ENCODE measurements at places on chromosomes 7 and 10.

- DNase-seq: no peak
Measured at GRCh38 chr7:72042855-72043254, 369.3 kb downstream of the CALN1 start.

- DNase-seq: no peak
Measured at GRCh38 chr7:18116661-18117060, 89.0 kb upstream of the PRPS1L1 start.

DNA sequence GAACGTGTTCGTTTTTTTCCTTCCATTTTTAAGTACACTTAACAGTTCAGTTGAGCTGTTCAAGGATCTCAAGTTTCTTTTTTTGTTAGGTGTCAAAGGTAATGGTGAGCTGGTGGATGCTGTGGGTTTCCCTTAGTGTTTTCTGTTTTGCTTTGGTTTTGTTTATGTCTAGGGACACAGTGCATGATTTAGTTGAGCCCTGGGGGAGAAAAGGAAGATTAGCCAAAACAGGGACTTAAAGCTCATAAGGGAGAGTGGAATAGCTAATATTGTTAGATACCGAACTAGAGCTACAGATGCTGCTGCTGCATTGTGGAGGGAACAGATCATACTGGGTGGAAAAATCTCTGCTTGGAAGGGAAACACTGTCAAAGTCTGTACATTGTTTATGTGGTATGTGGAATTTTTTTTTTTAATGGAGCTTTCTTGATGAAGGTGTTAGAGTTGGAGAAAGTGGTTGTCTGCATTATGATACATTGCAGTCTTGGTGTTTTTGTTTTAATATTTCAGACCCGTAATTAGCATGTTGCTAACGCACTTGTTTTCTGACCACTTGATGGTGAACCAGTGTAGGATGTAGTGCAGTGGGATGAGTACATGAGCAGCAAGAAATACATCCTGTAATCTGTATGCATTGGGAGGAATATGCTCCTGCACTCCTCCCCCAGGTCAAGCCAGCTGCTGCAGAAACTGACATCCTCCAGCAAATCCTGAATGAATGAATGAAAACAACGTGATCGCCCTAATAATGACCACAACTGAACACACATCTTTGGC lies 2.1 kb downstream of the GLCCI1 start:
- no peak for DNase-seq

DNA sequence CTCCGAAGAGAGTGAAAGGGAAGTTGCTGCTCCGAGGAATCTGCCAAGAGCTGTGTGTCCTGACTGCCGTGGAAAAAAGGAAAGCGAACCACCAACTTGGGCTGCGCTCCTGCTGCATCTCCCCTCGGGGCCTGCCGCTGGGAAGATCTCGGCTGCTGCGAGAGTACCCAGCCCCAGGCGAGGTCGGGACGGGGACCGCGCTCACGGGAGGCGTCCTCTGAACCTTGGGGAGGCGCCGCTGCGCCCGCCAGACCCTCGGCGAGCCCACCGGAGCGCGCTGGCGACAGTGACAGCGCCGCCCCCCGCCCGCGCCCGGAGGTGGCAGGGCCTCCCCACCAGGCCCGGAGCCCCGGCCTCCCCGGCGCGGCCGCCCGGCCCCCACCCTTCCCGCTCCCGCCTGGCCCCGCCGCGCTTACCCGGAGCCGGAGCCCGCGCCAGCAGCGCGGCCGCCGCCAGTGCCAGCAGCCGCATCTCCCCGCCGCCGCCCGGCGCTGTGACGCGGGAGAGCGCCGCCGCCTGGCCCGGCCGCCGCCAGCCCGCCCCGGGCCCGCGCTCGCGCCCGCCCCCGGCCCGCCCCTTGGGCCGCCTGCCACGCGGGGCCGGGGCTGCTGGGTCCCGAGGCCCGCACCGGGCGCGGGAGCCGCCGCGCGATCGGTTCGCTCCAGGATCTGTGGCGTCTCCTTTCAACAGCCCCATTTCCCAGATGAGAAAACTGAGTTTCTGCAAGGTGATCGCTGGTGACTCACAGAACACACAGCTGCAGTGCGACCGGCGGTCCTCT lies at the start of gene VSTM4:
Gene VSTM4, minus strand, starts transcription at position 508 of the 781 bp plus-strand sequence. Its CDS starts 37 bp downstream, at position 471.
- DNase-seq: no peak

DNA sequence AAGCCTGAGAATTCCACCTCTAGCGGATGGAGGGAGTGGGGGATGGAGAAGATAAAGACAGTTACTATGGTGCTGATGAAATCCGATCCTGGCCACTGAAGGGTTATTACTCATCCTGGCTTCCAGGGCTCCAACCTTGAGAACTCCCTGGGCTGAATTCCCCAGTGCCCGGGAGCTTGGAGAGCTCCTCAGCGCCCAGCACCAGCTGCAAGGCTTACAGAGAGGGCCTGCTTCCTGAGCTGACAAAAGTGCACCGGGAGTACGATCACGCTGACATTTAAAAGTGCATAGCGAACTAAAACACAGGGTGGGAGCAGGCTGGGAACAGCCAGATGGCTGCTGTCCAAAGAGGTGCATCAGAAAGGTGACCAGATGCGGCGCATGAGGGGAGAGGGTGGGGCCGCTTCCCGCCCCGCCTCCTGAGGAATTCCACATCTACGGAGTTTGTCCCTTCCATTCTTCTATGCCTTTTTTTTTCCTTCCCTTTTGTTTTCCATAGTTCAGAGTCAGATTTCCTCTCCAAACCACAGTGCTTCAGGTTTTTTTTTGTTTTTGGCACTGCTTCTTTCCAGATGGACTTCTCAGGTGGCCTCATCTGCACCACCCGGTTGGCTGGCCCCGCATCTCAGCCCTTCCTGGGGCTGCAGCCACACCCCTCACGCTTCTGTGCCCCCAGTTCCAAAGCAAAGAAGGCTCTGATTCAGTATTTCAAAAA lies 62.4 kb upstream of the MKRN1 start:
- DNase-seq: peak; percentile 78

- no peak for DNase-seq
Measured at GRCh38 chr10:21860718-21861117, 142.8 kb downstream of the DNAJC1 start.

GRCh38 chr10:71074176-71074755 lies 138.1 kb upstream of the UNC5B start:
- DNase-seq: no peak

DNA sequence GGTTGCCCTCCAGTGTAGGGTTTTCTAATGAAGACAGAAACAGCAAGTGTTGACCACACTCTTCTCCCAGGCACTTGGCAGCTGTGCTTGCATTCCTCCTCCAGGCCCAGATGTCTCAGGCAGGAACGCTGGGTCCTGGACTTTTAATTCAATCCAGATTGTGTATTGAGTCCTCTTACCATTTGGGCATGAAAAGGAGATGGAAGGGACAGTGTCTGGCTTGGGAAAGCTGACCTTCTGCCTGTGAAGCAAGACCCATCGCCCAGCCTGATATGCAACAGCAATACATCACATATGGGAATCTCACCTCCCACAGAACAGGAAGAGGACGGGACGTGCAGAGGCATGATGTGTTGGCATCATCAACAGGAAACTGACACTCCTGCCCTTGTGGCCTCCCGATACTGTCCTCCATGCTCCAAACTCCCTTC lies 174.4 kb upstream of the LYZL2 start:
- DNase-seq: no peak

- no peak for DNase-seq
Measured at GRCh38 chr7:142460402-142461117, 202.7 kb upstream of the PRSS58 start.

- DNase-seq: no peak
Measured at GRCh38 chr7:42617071-42617765, 294.7 kb downstream of the C7orf25 start.

GRCh38 chr7:108010377-108010776 lies 7.4 kb upstream of the LAMB1 start:
- DNase-seq: no peak

- DNase-seq: no peak
Measured at GRCh38 chr10:123999261-123999660, 94.1 kb downstream of the CHST15 start.

GRCh38 chr7:38276096-38276877 lies 2.9 kb upstream of the TARP start:
- DNase-seq: no peak

DNA sequence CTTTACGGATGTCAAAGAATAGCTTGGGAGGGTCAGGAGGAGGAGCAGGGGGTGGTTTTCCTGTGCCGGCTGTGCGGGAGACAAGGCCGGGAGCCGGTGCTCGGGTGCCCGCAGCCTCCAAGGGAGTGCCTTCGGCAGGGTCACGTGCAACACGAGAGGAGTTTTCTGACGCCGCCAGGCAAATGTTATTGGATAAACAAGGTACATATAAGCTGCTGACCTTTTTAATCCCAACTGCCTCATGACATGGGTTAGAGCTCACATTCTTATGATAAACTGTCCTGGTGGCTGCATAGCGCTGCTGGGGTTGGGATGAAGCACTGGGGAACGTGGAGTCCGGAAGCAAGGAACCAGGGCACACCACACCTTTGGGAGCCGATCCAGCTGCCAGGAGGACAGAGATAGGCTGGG lies 124.8 kb upstream of the PDLIM1 start:
- no peak for DNase-seq

DNA sequence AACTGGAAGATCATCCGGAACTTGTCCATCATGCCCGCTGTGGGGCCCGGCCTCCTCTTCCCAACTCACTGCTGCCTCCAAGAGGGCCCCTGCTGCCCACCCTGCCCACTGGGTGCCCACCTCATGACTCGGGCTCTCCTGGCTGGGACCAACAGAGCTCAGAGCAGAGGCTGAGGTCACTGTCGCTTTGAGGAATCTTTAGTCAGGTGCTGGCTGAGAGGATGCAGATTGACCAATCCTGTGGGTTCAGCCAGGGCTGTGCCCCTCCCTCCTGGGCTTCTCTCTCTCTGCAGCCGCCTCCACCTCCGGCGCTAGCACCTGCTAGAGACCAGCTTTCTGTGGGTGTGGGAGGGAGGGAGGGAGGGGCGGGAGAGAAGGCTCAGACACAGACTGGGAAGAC lies at the start of gene CALHM1:
Gene CALHM1, minus strand, starts transcription at position 181 of the 400 bp plus-strand sequence. Its CDS starts 149 bp downstream, at position 32.
- DNase-seq: no peak

GRCh38 chr10:80486785-80487420 lies 32.8 kb downstream of the TSPAN14 start:
- no peak for DNase-seq

GRCh38 chr10:23406409-23406808 lies 32.5 kb upstream of the OTUD1 start:
- DNase-seq: no peak

GRCh38 chr7:101717628-101718357 lies 88.7 kb upstream of the MYL10 start:
- no peak for DNase-seq

DNA sequence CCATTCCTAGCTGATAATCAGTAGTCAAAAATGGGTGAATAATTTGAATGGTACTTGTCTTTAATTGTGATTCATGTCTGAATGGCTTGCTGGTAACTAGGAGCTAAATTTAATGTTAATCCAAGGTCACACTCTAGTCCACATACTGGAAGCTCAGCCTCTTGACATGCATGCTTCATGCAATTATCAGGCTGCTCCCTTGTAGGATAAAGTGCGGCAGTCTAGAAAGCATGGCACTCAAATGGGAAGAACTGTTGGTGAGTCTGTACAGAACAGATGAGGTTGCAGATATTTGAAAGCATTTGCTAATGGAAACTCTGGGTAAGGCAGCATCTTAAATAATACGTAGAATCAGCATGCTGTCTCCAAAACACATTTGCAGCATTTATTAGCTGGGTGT lies 499.4 kb downstream of the AUTS2 start:
- no peak for DNase-seq

- no peak for DNase-seq
Measured at GRCh38 chr10:12811826-12812225, 189.7 kb downstream of the CCDC3 start.

GRCh38 chr7:72490301-72490700 lies 78.2 kb upstream of the CALN1 start:
- DNase-seq: no peak

GRCh38 chr10:122311716-122312115 lies 40.6 kb downstream of the BTBD16 start:
- DNase-seq: no peak

GRCh38 chr10:52908478-52908877 lies 135.9 kb upstream of the MBL2 start:
- DNase-seq: no peak

- no peak for DNase-seq
Measured at GRCh38 chr10:35963685-35964084, 321.6 kb upstream of the FZD8 start.

DNA sequence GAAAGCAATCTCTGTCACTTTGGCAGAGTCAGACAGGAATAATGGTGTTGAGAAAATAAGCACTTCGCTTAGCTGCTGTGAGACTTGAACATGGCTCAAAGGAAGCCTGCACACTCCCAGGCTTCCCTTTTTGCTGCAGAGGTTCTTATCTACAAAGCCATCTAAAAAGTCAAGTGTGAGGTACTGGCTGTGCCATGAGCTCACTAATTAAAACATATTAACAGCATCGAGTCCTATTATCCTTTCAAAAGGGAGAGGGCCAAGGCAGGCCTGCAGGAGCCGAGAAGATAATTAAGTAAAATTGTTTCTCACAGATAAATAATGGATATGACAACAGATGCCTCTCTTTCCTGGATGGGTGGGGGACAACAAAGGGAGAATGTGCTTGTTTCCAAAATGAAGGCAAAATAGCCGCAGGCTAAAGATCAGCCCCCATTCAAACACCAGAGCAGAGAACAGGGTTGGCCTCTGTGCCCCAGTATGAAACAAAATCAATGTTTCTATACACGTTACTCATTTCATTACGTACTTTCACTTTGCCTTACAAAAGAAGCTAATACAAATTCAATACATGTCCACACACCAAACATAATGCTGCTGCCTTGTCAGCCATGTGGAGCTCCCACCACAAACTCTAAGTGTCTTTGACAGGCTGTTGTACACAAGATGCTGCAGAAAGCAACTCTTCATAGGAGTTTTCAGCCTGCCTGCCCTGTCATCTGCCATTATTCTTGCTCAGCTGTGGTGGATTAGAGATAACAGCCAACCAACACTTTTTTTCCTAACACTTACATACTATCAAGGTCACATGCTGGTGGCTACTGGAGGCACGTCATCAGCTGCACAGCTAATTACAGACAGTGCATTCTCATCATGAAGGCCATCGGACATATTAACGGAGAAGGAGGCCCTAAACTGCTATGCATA lies 55.3 kb downstream of the ELAPOR2 start:
- no peak for DNase-seq
